ENCODE measurements at places on chromosomes 4 and X.

GRCh38 chrX:56795309-56795868, 66.3 kb downstream of the NBDY start:
- H3K4me3 ChIP-seq, result no peak overlapping the region
- peak; percentile 0 for DNase-seq
- H3K27ac ChIP-seq, result no peak overlapping the region
- no peaks in the 10 kb centered on the region for H3K4me1 ChIP-seq

DNA sequence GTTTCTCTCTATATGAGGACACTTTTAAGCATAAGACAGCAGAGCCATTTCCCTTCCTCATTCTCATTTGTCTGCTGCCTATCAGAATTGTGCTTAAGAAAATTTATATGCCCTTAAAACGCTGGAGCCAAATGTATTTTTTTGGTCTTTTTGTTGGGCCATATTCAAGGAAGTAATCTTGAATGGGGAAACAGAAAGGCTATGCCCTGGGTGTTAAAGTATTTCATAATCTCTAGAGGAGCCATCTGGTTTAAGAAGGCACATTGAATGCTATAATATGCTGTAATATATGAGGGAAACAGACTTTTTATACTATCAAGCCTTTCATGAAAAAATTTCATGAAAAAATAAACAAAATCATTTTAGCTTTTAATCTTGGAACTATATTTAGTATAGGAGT, 4.3 kb downstream of the DMD start:
- H3K4me1 ChIP-seq, result no peaks in the 10 kb centered on the region
- no peaks in the 10 kb centered on the region for H3K36me3 ChIP-seq
- no peak overlapping the region for H3K4me3 ChIP-seq

- no peak overlapping the region for H3K27ac ChIP-seq
- H3K4me1 ChIP-seq, result peaks cover 2% of the 10 kb centered on the region
- peak; percentile 93 for DNase-seq
- H3K4me3 ChIP-seq, result peak overlapping the region; percentile 19
- no peaks in the 10 kb centered on the region for H3K36me3 ChIP-seq
Observed at GRCh38 chr4:182806259-182807252, 110.6 kb downstream of the DCTD start.

GRCh38 chrX:71618787-71619186, 476 bp upstream of the CXCR3 start:
- H3K27ac ChIP-seq, result no peak overlapping the region
- DNase-seq, result no peak
- H3K36me3 ChIP-seq, result no peaks in the 10 kb centered on the region
- H3K4me3 ChIP-seq, result no peak overlapping the region
- H3K4me1 ChIP-seq, result no peaks in the 10 kb centered on the region

- H3K4me3 ChIP-seq, result no peak overlapping the region
- no peak overlapping the region for H3K27ac ChIP-seq
- H3K27me3 ChIP-seq, result no peaks in the 10 kb centered on the region
Observed at GRCh38 chrX:82711457-82711856, 796.6 kb upstream of the POU3F4 start.

DNA sequence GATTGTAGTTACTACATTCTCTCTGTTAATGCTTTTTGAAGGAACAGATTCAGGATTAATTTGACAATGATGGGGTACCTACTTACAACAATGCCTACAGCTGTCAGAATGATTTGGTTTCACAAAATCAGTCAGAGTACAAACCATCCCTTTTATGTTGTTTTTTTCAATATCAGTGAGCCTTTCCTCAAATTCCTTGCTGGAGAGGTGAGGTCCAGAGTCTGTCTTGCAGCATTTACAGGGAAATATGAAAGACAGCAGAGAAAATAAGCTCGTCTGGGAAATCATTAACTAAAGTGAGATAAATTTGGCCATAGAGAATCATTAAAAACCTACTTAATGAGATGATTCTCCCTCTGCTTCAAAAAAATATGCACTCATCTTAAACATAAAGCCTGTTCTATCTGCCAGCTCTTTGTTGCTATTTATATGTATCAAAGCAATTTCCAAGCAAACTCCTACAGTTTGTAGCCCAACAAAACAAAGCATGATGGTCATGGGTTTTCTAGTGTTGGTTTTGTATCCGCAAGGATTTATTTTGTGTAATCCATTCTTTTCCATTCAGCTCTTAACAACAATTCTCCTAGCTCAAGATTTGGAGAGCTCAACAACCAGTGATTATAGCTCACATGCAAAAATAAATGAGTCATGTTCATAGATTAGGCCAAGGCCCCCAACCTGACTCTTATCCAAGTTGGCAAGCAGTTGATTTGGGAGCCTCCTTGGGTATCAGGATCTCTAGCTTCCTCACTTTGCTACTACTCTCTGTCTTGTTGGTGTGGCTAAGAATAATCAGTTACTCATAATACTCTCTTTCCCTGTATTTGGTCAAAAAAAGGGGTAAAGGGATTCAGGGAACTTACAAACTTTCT, 222.6 kb downstream of the ENOX2 start:
- no peaks in the 10 kb centered on the region for H3K27me3 ChIP-seq
- no peaks in the 10 kb centered on the region for H3K4me1 ChIP-seq
- no peak overlapping the region for H3K4me3 ChIP-seq

DNA sequence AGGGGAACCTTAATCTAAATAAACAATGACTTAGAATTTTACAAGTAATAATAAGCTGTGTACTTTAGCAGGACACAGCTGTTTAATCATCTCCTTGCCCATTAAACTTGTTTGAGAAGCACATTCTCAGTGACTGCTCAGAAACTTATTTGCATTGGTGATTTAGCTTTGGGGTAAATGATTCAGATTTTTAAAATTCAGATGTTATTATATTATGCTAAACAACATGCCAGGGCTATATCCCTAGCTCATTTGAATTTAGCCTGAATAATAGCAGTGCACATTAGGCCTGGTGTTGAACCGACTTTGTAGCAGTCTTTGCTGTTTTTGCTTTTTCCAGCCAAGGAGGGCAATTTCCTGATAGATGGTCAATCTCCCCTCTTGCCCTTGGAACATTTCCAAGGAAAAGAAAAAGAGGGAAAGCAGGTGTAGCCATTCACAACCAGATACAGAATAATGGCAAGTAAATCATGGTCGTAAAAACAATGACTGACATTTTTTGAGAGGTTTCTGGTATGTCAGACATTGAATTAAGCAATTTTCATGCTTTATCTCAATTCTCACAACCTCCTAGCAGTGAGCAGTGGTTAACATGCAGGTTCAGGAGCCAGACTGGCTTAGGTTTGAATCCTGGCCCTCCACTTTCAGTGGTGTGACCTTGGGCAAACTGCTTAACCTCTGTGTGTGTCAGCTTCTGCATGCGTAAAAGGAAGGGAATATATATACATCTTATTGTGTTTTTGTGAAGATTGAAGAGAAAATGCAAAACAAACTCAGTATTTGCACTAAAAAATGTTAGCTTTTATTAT, 16.8 kb downstream of the ARHGEF38 start:
- H3K4me3 ChIP-seq, result no peak overlapping the region
- H3K27ac ChIP-seq, result no peak overlapping the region
- H3K4me1 ChIP-seq, result no peaks in the 10 kb centered on the region
- DNase-seq, result no peak

- no peaks in the 10 kb centered on the region for H3K27me3 ChIP-seq
- DNase-seq, result no peak
- H3K4me1 ChIP-seq, result no peaks in the 10 kb centered on the region
Observed at GRCh38 chrX:147565237-147565636, 346.5 kb upstream of the FMR1 start.

DNA sequence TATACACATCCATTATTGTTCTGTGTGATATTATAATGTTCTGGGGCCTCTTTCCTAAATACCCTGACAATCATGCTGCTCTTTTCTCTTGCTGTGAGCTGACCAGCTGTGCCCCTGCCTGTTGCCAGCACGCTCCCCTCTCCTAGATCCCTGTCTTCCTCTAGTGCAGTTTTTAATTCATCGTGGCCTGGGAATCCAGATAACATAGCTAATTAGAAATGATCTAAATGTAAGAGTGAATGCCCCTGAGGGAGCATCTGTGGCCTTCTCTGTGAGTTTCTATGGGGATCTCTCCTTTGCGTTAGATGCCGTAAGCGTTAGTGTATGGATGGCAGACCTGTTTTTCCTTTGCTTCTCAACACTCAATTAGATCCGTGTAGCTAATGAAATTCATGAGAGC, 434.3 kb downstream of the SPRY1 start:
- no peak overlapping the region for H3K4me3 ChIP-seq
- DNase-seq, result peak; percentile 68
- peak overlapping the region; percentile 99 for H3K27ac ChIP-seq
- peaks cover 11% of the 10 kb centered on the region for H3K4me1 ChIP-seq
- no peaks in the 10 kb centered on the region for H3K36me3 ChIP-seq

GRCh38 chrX:24498975-24499374, 33.9 kb downstream of the PDK3 start:
- no peak overlapping the region for H3K4me3 ChIP-seq
- no peaks in the 10 kb centered on the region for H3K27me3 ChIP-seq
- H3K36me3 ChIP-seq, result no peaks in the 10 kb centered on the region
- DNase-seq, result peak; percentile 30

GRCh38 chrX:107825698-107826237, at the start of gene MID2:
TSS of gene MID2 (plus strand) at chrX:107825866. CDS start at chrX:107826427, 561 bp downstream.
- no peaks in the 10 kb centered on the region for H3K4me1 ChIP-seq
- H3K27me3 ChIP-seq, result peaks cover 8% of the 10 kb centered on the region
- no peaks in the 10 kb centered on the region for H3K36me3 ChIP-seq
